RCC 7860 (cell line): ENCODE measurements at places on chromosomes 16 and 17.

DNA sequence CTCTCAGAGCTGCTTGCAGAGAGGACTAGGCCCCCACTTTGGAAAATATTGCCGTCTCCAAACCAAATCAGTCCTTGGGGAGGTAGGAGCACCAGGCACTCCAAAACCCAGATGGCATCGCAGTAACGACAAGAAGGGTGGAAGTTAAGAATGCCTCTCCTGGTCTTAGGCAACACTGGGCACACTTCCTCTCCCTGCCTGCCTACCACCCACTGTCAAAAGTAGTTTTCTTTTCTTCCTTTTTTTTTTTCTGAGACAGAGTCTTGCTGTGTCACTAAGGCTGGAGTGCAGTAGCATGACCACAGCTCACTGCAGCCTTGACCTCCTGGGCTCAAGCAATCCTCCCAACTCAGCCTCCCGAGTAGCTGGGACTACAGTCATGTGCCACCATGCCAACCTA lies 47.2 kb downstream of the SRL start:
- DNase-seq, result no peak

DNA sequence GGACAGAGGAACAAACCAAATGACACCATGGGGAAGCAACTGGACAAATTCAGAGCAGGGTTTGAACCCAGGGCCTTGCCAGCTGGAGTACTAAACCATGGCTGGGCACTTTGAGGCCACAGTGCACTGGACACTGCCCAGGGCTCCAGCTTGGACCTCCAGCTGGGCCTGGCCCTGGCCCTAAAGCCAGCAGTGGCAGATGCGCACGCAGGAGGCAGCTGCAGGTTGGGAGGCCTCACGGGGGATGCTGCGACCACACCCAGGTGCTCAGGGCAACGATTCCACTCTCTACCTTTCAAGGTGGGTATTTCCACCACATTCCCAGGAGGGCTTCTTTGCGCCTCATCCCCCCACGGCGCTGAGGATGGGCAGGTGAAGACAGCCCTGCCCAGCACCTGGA lies 28.9 kb downstream of the WNT3 start:
- no peak for DNase-seq

DNA sequence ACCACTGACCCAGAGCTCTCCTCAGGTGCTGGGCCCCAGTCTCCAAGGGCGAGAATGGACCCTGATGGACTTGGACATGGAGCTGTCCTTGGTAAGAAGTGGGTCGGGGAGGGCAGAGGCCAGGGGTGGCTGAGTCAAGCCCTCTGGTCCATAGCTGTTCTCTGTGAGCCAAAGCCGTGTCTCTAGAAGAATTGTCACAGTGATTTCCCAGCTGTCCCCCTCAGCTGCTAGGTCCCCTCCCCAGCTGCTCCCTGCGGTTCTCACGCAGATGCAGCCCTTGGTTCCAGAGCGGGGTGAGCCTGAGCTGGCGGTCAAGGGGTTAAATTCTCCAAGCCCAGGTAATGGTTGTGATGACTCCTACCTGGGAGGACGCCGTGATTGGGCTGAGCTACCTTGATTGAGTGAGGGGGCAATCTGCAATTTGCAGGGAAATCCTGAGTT lies 1.3 kb upstream of the NOL3 start:
- DNase-seq, result no peak

DNA sequence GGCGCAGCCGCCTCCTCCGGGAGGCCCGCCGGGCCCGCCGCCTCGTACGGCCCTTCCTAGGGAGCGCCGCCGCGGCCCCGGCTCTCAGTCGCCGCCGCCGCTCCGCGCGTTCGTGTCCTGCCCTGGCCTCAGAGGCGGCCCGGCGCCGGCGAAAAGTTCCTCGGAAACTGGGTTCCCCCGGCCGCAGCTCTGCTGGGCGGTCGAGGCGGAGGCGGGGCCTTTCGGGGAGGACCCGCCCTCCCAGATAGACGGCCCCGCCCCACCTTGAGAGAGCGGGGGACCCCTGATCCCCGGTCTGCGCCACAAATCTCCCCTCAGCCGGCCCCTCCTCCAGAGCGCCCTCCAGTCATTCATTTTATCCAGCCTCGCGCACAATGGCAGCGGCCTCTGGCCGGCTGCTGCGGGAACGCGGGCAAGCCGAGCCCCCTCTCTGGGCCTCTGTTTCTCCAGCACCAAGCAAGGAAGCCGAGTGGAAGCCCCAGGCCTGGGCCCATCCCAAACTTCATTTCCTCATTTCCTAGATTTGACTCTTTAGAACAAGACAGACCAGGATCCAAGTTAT lies at the start of gene SREBF1:
Gene SREBF1 (minus strand): TSS at position 169 of the 562 bp plus-strand sequence. CDS start 169 bp downstream, outside the sequence.
- DNase-seq, result no peak

GRCh38 chr16:88939972-88940861 lies 36.8 kb downstream of the CBFA2T3 start:
- DNase-seq, result no peak

DNA sequence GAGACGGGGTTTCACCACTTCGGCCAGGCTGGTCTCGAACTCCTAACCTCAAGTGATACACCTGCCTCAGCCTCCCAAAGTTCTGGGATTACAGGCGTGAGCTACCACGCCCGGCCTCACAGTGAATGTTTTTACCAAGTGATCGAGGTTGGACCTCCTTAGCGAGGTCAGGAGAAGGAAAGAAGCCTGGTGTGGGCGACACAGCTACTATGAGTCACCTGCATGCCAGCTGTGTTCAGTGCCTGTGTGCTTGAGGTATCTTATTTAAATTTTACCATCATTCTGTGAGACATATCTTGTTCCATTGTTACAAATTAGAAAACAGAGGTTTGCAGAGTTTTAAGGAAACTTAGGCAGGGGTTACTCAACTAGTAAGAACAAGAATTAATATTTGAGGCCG lies 174.8 kb upstream of the DYNLRB2 start:
- DNase-seq, result no peak

DNA sequence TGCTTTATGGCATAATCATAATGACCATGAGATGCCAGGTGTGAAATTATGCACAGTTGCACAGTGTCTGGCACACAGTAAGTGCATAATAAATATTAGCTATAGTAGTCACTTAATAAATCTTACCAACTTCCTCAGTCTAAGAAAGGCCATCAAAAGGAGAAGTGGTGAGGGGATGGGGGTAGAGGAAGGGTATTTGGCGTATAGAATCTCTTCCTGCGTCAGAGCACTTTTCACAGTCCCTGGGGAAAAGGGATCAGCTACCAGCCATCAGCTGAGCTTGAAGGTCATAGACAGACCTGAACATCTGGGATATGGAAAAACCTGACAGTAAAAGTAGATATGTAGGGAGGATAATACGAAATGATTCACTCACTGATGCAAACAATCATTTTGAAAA lies 5.8 kb downstream of the CRHR1 start:
- no peak for DNase-seq

DNA sequence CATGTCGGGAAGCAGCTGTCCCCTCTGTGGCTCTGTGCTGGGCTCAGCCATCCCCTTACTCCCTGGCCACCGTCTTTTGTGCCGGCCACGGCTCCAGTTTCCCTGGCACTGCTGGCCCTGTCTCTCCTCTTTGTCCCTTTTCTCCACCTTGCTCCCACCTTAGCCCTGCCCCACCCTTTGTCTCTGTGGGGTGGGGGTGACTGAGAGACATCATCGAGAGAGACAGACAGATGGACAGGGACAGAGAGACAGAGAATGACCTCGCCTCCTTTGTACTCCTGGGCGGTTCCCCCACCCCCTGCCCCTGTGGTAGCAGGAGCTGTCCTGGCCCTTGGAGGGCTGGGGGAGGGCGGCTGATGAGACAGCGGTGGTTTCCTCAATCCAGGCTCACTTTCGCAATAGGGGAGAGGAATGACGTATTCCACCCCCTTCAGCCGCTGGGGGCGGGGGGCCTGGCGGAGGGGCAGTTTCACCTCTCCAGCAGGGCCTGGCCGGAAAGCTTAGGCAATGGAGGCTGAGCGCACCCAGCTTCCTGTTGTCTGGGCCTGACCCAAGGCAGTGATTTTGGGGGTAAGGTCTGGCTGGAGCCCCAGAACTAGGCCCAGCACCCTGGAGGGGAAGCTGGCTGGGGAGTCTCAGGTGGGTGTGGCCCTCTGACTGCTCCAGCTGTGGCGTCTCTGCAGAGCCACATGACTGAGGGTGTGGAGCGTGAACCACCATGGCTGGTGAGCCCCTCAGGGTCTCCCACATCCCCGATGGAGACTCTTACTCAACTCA lies 7.3 kb downstream of the FMNL1 start:
- peak; percentile 54 for DNase-seq

GRCh38 chr16:19071811-19072777 lies 4.7 kb downstream of the COQ7 start:
- DNase-seq, result peak; percentile 27

DNA sequence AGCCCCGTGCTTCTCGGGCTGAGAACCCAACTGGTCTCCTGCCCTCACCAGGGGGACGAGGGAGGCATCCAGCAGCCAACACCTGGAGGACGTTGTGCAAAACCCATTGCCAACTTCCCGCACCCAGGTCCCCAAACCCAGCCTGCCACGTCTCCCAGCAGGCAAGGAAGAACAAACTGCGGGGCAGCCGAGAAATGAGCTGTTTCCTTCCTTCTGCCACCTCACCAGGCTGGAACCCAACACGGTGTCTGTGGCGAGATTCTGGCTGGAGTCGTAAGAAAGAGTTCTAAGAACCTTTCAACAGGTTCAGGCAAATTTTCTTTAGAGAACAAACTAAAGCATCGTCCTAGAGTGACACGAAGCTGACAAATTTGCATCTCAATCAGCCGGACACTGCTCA lies 3.6 kb downstream of the SLC43A2 start:
- DNase-seq, result no peak

DNA sequence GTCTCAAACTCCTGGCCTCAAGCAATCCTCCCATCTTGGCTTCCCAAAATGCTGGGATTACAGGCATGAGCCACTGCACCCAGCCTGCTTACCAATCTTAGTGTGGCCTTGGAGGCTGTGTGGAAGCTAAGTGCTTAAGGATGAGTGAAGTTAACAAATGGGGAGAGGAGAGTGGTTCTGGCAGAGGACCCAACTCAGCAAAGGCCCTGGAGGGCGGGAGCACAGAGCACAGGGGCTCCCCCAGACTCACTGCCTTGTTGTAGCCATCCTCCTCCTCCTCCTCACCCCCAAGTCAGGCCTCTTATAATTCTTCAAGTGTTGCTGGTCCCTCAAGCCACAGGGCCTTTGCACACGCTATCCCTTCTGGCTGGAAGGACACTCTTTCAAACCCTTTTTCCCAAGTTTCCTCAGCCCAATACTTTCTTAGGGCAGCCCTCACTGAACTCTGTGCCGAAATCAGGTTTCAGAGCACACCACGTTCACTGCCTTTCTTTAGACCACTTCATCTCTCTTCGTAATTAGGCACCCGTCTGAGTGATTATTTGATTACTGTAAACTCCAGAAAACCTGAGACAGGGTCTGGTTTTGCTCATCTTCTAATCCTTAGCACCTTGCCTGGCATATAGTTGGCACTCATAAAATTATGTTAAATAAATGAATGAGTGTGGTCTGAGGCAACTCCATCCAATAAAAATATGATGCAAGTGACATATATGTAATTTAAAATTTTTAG lies 23.4 kb downstream of the NGFR start:
- DNase-seq, result no peak

DNA sequence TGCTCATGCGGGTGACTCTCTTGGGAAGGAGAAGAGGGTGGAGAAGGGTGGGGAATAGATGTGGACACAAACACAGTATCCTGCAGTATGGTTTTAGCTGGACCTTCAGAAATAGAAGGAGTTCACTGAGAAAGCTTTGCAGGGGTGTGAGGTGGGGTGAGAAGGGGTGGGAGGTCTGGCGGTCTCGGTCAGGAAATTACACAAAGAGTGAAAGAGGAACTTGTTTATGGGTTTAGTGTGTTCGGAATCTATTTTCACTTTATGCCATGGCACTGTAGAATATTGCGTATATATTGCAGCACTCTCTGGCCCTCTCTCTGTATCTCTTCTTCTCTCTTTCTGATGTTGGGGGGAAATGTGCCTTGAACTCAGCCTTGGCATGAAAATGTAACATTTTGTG lies 148.2 kb upstream of the GOT2 start:
- no peak for DNase-seq

DNA sequence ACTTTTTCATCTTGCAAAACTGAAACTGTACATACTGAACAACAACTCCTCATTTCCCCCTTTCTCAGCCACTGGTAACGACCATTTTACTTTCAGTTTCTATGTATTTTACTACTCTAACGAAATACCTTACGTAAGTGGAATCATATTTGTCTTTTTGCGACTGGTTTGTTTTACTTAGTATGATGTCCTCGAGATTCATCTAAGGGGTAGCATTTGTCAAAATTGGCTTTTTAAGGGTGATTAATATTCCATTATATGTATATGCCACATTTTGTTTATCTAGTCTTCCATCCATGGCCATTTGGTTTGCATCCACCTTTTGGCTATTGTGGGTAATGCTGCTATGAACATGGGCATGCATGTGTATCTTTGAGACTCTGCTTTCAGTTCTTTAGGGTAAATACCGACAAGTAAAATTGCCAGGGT lies 10.4 kb downstream of the KPNB1 start:
- no peak for DNase-seq

- DNase-seq, result no peak
Measured at GRCh38 chr17:36937001-36937958, at the start of gene LHX1. TSS of gene LHX1 (plus strand) at chr17:36937475. CDS start at chr17:36938198, 723 bp downstream.

GRCh38 chr17:58172369-58173071 lies 5.7 kb downstream of the OR4D2 start:
- DNase-seq, result peak; percentile 23

- no peak for DNase-seq
Measured at GRCh38 chr17:32493571-32493970, 6.8 kb downstream of the CDK5R1 start.

GRCh38 chr16:71853413-71853812 lies 7.6 kb downstream of the ATXN1L start:
- DNase-seq, result no peak

- DNase-seq, result peak; percentile 73
Measured at GRCh38 chr17:65071861-65072260, 15.3 kb upstream of the GNA13 start.

DNA sequence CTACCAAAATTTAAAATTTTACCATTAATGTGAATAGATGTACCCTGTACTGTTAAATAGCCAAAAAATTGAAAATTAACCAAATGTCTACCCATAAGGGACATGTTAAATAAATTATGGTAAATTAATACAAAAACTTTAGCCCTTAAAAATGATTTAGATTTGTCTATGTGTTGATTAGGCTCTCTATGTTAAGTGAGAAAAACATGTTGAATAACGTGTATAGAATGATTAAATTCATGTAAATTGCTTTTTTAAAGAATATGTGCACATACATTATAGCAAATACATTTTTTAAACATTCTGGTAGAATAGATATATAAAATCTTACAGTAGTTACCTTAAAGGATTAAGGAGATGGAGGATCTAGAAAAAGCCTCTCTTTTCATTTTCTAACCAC lies 59.5 kb downstream of the BRIP1 start:
- DNase-seq, result no peak

DNA sequence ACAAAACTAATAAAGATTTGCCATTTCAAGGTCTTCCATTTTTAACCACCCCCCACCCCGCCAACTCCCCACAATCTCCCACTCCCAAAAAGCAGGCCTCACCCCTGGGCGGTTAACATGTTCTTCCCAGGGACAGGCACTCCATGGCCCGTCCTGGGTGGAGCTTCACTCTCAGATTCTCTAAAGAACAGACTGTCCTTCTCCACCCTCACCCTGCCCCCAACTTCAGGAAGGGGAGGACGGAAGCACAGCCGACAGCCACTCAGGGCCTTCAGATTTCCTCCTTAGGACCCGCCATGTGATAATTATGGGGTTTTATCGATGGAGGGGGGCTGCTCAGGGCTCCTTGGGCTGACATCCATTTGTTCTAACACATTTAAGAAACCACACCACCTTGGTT lies 61.9 kb downstream of the ZFHX3 start:
- no peak for DNase-seq
